ENCODE measurements at places on chromosomes 2 and 18.

DNA sequence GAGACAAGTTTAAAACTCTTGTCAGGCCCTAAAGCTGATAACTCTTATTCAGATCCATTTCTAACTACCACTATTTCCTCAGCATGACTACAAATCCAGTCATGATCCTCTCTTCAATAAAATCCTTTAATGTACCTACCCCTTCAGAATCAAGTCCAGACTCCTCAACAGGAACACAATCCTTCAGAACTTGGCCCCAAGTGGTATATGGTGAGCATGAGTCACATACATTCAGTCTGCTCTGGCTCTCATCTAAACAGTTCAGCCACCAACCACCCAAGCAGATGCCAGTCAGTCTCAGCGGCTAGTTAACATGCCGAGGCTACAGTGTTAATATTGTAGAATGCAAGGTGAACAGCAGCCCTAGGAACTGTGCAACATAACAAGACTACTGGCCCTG is 9.7 kb downstream of the LMAN2L start:
- DNase-seq: no peak

- DNase-seq: no peak
Measured at GRCh38 chr2:98736464-98736889, 5.5 kb upstream of the MGAT4A start.

- no peak for DNase-seq
Measured at GRCh38 chr2:201918616-201919307, 112.4 kb downstream of the CDK15 start.

- no peak for DNase-seq
Measured at GRCh38 chr2:69564604-69565003, 78.9 kb downstream of the AAK1 start.

DNA sequence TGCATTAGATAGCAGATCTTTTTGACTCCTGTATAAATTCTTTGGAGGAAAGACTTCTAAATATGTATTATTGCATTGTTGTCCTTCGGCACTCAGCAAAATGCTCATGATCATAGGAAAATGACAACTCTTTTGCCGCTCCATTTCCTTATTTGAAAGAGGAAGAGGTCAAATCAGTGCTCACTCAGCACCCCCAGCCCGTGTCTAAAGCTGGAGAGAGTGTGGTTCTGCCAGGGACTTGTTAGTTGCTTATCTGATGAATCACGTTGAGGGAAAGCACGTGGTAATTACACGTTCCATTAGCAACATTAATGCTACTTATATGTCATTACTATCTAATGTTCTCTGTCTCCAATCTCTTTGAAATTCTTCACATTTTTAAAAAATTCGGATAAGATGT is 46.0 kb upstream of the MBP start:
- no peak for DNase-seq

DNA sequence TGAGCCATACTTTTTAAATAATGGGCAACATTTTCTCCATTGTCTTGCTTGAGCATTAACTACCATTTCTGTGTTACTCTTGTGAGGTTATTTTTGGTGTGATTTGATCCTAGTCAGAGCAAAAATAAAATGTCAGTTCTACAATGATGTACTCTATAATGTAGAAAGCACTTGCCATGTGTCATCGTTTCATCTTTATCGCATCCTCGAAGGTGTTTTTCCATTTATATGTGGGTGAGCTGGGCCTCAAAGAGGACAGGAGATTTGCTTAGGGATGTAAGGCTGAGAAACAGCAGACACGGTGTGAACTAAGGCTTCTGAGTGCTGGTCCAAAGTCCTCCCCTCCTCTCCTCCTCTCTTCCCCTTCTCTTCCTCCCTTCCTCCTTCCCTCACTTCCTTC is 199.8 kb downstream of the FAM210A start:
- no peak for DNase-seq

- DNase-seq: no peak
Measured at GRCh38 chr2:61566566-61566965, 28.4 kb upstream of the XPO1 start.

DNA sequence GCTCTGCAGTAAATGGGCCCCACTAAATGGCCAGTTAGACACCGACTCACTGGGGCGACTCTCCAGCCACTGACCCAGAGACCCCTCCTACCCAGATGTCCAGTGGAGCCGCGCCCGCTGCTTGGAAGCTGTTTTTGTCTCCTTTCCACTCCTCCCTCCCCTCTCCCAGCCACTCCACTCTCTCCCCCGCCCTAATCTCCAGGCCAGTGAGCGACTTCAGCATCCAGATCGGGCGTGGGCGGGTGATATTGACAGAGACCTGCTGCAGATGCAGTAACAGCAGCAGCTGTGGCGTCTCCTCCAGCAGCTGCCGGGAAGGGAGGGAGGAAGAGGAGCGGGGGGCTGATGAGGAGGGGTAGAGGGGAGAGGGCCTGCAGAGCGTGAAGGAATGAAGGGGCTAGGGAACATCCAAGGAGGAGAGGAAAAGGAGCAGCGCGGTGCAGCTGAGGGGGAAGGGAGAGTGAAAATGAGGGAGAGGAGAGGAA is at the start of gene SCN7A:
TSS of gene SCN7A (minus strand) at position 110 of the 485 bp plus-strand sequence. CDS start 16,553 bp downstream, outside the sequence.
- peak; percentile 4 for DNase-seq

DNA sequence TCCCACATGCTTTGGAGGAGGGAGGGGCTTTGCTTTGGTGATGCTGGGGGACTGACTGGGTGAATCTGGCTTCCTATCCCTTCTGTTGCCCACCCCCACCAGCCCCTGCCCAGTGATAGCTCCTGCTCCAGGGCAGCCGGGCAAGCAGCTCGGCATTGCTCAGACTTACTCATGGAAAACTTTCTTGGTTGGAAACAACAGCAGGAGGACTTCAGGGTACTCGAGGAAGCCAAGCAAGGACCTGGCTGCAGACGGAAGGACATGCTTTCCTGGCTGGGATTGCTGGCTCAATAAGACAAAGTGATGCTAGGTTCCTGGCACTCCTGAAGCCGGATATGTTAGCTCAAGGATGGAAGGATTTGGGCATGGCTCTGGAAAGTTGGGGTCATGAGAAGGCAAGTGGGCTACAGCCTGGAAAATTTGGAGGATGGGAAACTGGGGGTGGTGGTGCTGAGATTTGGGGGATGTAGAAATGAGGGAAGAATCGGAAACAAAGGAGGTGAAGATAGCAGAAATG is 3.1 kb downstream of the SPEG start:
- DNase-seq: no peak

GRCh38 chr2:128375454-128375853 is 56.8 kb upstream of the HS6ST1 start:
- DNase-seq: peak; percentile 82

DNA sequence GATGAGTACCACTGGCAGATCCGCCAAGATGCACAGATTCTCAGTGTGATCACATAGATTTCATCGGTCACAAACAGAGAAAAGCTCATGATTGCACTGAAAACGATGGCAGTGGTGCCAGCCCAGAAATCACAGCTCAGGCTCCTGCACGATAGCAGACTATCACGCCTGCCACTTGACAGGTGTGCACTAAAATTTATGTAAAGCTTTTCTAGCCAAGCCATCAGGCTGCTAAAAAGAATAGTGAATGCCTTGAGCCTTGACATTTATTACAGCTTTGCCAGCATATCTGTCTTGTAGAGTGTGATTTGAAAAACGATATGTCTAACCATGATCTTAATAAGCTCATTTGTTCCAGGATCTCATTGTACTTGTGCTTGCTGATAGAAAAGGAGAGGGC is 409.5 kb upstream of the CWC22 start:
- no peak for DNase-seq

DNA sequence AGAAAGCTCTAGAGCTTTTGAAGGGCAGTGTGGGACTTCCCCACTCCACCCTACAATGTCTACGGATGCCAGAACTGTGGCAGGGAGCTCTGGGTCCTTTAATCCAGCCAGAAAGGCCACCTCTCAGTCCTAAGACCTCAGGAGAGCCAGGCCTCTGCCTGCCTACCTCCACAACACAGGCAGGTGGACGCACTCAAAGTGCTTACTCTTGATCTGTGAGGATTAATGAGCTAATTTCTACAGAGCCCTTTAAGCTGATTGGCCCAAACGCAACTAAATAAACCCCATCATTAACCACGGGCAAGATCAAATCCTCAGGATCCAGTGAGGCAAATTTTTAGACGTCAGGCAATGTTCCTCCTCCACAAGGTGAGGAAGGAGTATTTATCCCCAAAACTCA is 8.1 kb downstream of the STK39 start:
- no peak for DNase-seq
